Fibroblast of skin of scalp (primary cell): ENCODE measurements at places on chromosomes 4 and X.

DNA sequence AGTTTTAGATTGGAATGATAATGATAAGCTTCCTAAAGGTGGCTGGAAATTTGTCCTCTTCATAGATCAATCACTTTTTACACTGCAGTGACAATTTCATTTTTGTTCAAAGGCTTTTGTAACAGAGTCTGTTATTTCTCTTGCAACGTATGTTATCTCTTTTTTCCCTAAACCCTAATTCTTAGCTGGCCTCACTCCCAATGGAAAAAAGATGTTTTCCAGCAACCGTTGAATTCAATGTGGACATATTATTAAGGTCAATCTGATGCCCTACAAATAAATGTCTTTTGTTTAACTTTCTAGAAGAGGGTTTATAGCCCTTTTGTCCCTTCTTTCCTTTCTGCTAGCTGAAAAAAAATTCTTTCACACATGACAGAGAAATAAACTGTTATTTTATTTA lies 192.7 kb upstream of the NWD2 start:
- no peak for DNase-seq

- DNase-seq = no peak
These were observed 78.9 kb downstream of the NSUN7 start for GRCh38 chr4:40828661-40829060.

DNA sequence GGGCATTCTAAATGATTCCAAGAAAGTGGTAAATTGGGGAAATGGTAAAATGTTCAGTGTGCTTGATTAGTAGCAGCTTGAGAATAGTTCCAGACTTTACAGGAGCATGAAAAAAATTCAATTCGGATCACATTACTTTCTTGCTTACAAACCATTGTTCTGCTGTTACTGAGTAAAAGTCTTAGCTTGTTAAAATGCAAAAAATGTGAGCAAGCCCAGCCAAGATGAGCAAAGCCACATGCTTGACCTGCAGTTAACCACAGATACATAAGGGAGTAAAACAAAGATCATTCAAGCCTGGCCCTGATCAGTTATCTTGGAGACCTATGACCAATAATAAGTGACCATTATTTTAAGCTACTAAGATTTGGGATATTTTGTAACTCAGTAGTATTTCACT lies 562.9 kb upstream of the MAGEB2 start:
- DNase-seq = peak; percentile 55

- peak; percentile 28 for DNase-seq
These were observed 45.2 kb downstream of the MAGEB17 start for GRCh38 chrX:16212436-16212835.

- no peak for DNase-seq
These were observed 40.8 kb downstream of the RHOXF2B start for GRCh38 chrX:120036704-120037103.

DNA sequence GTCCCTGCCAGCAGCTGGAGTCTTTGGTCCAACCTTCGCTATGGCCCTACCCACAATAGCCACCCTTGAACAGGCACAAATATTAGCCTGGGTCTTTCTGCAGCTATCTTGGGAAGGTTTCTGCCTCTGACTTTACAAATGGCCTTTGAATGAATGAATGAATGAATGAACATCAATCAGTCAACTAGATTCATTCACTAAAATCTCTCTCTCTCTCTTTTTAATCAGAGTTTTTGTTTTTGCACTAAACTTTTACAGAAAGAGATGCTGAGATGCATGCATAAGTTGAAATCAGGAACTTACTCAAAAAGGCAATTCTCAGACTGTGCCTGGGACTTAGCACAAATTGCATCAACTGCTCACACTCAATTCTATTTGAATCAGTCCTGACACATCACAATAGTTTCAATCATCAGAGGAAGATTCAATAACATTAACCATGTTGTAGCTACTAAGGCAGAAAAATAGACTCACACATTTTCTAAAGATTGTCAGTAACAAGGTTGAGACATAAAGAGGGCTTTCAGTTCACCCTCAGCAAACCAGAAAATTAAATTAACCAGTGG lies 55.0 kb downstream of the ANXA3 start:
- DNase-seq = no peak

- DNase-seq = no peak
These were observed 65.4 kb upstream of the DYNLT3 start for GRCh38 chrX:37912777-37913176.

GRCh38 chr4:149885896-149886295 lies 70.3 kb upstream of the IQCM start:
- peak; percentile 82 for DNase-seq

DNA sequence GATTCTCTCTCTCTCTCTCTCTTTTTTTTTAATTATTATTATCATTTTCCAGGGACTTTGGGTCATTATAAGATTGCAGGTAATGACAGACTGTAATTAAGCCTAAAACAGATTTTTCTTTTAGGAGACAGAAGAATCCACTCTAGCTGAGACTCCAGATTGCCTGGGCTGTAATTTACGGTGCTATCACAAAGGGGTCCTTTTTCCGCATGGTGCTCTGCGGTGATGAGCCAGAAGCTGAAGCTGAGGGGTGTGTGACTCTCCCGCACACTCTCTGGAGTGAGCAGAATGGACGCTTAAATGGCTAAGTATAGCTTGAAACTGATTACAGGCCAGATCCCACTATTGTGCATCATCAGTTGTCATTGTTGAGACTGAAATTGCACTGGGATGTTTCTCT lies 50.0 kb downstream of the LGI2 start:
- no peak for DNase-seq

DNA sequence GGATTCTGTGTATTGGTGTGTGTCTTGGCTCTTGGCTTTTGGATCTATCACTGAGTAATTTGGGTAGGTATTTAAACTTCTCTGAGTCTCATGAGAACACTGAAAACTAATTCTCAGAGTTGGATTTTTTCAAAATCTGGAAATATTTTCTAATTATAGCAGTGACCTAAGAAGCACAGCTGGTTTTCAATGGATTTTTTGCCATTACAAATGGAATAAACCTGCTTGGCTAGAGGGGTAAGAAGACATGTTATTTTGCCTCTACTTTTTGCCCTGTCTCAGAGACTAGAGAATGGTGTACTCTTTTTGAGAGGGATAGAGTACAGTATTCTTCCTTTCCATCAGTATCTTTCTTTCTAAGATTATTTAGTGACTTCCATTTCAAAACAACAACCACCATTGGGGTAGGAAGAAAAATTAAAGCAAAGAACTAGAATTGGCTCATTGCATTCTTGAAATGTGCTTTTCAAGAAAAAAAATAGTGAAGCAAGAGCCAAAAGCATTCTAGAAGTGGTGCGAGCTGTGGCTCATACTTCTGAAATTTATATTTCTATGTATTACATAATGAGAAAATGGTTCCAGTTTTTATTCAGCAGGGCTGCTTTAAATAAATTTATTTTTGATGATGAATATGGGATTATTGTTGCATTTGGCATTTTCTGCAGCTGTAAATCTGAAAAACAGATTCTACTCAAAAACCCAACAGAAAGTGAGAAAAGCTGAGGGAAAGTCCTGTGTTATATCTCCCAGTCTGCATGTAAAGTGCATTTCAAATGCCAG lies 850.2 kb upstream of the SLIT2 start:
- DNase-seq = no peak

DNA sequence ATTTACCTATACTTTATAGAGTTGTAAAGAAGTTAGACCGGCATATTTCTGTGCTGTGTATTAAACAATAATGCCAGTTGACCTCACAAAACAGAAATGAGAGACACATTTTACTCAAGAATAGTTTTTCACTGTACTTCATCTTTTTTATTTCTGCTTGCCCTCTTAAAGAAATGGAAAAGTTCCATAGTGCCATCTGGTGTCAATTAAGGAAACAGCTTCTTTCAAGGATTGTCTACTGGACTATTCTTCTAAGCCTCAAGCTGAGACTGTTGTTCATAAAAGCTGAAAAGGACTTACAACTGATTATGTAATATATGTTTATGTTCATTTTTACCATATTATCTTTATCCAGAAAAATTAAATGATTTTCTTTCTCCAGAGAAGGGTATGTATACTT lies 1523.7 kb downstream of the ARAP2 start:
- DNase-seq = peak; percentile 66

GRCh38 chr4:153514001-153514526 lies 47.9 kb downstream of the TMEM131L start:
- DNase-seq = peak; percentile 85
